Activated naive CD4-positive, alpha-beta T cell treated with Interleukin-2 at 50 U/mL for 16 hours (primary cell): ENCODE measurements at places on chromosomes 7 and 10.

- DNase-seq = no peak
Observed at GRCh38 chr10:119370111-119370741, 162.9 kb downstream of the GRK5 start.

DNA sequence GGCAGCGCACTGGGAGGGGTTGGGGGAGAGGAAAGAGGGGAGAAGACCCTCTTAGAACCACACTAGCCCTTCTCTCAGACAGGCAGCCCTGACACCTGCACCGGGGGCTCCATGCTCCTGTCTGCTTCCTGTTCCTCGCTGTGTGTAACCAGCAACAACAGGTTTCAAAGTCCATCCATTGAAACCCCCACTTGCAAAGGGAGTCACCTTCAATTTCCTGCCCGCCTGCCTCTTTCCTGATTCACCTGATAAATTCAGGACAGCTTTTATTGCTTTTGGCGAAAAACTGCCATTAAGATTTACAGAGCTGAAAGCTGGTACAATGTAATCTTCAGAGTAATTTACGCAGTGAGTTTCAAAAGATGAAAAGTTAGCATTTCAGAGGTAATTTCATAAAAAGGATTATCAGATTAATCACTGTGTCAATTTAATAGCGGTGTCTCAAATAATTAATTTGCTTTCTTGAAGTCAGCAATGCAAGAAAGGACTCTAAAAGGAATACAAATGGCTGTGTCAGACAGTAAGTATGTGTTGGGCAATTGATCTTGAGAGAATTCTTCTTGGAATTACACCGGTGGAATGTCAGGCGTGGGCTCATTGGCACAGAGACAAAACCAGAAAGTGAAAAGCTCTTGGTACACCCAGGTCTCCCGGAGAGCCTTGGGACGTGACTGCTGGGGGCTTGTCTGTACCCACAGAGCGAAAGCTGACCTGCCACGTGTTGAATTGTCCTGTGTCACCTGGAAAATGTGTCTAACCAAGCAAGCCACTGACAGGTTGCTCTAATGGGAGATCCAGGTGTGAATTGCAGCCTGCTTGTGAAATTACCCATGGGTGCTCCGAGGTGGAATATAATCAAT lies 60.7 kb downstream of the TMEM209 start:
- no peak for DNase-seq

DNA sequence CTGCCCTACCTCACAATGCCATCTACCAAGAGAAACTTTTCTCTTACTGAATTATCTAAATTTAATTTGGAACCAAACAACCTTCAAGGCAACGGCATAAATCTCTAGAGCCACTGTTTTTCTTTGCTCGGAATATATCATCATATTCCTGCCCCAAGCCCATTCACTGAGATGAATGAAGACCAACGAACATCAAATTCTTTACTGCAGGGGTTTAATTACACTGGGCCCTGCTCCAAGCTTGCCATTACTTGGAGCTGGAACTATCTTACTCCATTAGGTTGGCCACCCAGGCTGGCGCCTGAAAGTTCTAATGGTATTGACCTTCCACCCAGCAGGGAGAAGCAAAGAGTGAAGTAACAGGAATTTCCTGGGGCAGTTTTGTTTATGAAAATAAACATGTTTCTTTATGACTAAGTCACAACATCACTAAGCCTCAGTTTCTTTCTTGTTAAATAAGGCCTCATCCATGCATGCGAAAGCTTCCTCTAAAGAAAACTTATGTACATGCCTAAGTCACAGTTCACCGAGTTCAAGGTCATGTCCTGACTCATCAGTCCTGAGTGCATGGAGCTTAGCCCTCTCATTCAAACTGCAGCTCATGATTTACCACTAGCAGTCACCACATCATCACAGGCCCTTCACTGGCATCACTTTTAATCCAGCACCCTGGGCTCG lies 42.1 kb upstream of the ANAPC16 start:
- DNase-seq = no peak

GRCh38 chr10:80187060-80187459 lies 18.3 kb downstream of the ANXA11 start:
- DNase-seq = no peak

- DNase-seq = no peak
Observed at GRCh38 chr10:12422189-12422588, 72.8 kb downstream of the CAMK1D start.

DNA sequence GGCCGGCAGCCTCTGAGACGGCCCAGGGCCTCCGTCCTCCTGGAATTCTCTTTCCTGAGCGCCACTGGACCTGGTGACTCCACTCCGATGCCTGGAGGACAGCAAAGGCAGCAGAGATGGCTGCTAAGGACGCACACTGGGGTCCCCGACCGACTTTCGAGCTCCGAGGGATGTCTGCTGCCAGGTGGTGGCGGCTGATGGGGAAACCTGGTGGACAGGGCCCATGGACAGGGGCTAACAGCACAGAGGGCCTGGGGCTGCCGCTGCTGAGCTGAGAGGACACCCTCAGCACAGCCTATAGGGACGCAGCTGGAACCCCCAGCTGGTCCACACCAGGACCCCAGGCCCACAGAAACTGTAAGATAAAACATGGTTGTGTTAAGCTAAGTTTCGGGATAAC lies 366.3 kb downstream of the DNAJB6 start:
- DNase-seq = no peak

GRCh38 chr10:83073472-83073871 lies 1065.8 kb upstream of the GHITM start:
- DNase-seq = no peak

DNA sequence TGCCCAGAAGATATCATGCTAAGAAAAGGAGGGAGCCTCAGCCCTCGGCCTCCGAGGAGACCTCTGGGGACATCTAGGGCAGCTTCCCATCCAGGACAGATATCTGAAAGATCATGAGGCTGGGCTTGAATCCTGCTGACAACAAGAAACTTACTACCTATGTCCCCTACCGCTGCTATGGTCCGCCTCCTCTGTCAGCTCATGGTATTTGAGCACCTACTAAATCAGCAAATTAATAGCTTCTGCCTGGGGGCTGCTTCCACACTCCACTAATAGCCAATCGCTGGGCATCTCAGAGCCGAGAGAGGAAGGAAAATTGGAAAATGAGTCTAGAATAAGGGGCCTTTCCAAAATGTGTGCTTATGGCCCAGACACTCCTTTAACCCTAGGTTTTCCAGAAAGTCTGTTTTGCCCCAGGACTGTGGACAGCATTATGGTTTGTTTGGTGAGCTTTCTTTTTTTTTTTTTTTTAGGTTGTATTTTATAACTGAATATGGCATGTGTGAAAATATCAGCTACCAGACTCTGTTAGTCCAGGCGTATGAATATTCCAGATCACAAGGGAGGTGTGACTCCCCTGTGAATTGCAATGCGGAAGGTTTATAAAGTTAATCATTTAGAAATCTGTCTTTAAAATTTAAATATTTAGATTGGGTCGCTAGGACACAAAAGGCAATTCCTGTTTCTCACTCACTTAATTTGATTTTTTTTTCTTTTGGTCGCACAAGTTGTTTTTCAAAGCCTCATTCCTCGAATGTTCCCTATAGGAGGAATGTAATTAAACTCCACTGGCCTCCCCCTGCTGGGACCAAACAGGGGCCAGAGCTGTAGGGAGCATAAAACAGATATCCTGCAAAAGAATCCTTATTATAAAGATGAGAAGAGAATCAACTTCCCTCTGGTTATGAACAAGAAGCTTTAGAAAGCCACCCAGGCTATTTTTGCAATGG lies 89.4 kb downstream of the PARP12 start:
- no peak for DNase-seq

DNA sequence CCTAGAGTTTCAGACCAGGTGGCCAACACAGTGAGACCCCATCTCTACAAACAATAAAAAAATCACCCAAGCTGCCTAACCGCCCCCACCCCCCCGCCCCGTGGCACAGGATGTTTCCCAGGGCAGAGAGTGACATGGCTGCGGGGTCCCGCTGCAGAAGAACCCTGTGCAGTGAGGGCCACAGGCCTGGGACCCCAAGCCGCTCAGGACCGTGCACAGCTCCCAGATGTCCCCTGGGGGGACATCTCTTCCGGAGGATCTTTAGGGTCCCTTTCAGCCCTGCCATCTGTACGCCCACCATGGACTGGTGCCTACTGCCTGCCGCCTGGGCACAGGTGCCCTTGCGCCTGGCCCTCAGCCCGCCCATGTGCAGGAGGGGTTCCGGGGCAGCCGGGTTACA lies 373.6 kb downstream of the DNAJB6 start:
- no peak for DNase-seq

- no peak for DNase-seq
Observed at GRCh38 chr7:147894271-147894670, 696.3 kb upstream of the C7orf33 start.

GRCh38 chr7:140059273-140060242 lies 3.2 kb downstream of the PARP12 start:
- DNase-seq = peak; percentile 56

- DNase-seq = no peak
Observed at GRCh38 chr10:91227576-91227975, 7.1 kb downstream of the PCGF5 start.

DNA sequence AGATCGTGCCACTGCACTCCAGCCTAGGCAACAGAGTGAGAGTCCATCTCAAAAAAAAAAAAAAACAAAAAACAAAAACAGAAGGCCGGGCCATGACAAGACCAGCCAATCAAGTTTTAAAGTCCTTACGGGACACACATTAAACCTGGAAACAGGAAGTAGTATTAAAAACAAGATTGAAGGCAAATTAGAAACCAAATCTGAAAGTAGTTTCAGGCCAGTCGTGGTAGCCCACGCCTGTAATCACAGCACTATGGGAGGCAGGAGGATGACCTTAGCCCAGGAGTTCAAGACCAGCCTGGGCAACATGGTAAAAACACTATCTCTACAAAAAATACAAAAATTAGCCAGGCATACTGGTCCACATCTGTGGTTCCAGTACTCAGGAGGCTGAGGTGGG lies 18.1 kb downstream of the PSAP start:
- no peak for DNase-seq

- DNase-seq = no peak
Observed at GRCh38 chr10:31693491-31693890, 235.1 kb downstream of the ARHGAP12 start.

DNA sequence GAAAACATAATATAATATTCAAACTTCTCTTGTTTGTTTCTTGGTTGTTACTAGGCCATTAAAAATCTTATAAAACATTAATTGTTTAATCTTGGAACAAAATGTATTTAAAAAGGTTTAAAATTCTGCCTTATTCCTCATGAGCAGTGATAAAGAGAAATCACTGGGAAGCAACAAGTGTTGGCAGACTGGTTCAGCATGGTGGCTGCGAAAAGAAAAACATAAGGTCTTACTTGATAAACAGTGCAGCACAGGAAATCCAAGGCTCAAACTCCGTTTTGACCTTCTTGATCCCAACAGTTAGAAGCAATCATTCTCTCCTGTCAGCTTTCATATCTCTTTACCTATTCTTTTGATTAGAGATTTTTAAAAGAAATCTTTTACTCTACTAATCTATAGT lies 530.8 kb downstream of the CNTNAP2 start:
- DNase-seq = no peak

GRCh38 chr10:84076047-84076388 lies 63.3 kb upstream of the GHITM start:
- DNase-seq = no peak

- no peak for DNase-seq
Observed at GRCh38 chr10:16843252-16843870, 26.1 kb upstream of the RSU1 start.

GRCh38 chr10:14779001-14779651 lies 4.4 kb upstream of the FAM107B start:
- no peak for DNase-seq

DNA sequence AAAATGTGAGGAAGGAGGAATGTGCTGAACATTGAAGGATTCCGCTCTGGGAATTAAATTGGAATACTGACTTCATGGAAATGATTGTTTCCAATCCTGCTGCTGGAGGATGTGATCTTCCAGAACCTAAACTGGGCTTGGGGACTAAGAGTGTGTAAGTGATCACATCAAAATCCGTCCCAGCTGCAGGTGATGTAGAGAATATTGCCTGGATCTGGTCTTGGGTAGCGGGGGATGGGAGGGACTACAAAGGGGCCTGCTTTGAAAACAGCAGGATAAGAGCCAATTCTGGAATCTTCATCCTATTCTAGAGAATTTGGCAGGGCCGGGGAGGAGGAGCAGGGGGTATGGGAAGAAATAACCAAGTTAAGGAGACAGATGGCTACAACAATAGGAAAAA lies 552.2 kb upstream of the FZD8 start:
- DNase-seq = no peak

DNA sequence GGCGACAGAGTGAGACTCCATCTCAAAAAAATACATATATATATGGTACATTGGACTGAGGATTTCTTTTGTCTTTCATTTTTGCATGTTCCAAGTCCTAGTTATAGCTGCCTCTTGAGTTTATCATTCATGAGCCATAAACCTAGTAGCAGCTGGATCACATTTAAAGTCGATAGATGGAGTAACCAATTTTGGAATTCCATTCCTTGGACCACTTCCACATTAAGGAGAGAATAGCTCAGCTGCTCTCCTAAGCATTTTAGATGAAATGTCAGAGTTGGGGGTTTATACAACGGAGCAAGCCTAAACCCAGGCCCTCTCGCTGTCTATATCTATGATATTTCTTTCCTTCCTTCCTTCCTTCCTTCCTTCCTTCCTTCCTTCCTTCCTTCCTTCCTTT lies 141.2 kb downstream of the LYZL1 start:
- DNase-seq = no peak

DNA sequence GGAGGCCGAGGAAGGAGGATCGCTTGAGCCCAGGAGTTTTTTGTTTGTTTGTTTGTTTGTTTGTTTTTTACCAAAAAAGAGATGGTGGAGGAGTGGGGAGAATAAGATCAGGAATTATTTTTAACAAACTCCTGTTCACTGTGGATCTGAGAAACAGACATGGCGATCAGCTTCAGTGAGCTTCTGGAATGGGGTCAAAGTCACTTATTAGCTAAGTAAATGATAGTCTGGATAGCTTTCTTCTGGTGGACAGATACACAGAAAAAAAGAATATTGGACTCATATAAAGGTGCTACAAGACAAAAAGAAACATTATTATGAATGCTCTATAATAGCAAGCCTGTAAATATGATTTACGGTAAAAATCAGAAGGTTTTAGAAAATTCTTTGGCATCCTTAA lies 85.1 kb downstream of the POU6F2 start:
- DNase-seq = no peak

DNA sequence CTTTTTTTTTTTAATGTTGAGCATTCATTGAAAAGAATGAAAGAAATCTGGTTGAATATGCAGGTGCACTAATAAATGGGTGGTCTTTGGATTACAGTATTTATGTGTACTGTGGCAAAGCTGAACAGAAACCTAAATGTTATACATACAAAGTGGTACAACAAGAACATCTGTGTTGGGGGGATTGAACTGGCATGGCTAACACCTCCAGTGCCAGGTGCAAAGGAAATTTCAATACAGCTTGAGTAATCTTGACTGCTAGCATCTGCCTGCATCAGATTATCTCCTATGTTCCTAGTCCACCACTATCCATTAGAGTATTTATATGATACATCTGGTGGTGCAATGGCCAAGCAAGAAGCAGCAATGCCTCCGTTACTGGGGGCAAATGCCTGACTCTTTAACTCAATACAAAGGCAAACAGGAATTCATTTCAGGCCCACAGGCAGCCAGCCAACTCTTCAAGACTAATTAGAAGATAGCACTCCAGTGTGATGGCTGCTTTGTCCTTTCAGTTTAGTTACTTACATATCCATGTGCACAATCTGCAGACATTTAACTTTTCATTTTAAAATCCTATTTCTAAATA lies 220.5 kb upstream of the ETV1 start:
- DNase-seq = no peak
